NK-92 treated with Interleukin-12 subunit alpha and Interleukin-12 subunit beta, amount 100 ng/mL, for 24 hours (cell line): ENCODE measurements at places on chromosomes 7 and 10.

DNA sequence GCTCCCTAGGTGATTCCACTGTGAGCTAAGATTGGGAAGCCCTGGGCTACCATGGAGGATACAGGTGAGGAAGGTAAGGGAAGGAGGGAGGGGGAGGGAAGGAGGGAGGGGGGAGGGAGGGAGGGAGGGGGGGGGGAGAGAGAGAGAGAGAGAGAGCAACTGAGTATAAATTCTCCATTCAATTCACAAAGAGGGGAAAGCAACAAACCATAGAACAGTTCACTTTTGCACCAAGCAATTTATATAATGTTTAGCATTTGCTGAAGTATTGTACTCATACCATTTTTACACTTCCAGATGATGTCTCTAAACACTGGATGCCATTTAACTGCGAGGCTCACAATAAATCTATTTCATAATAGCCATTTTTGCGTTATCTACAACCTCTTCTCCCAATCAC is 118.3 kb downstream of the COL28A1 start:
- DNase-seq, result no peak

- DNase-seq, result no peak
Measured at GRCh38 chr10:77960829-77961329, 34.3 kb upstream of the DLG5 start.

GRCh38 chr10:72309290-72310240 is 35.8 kb downstream of the DDIT4 start:
- DNase-seq, result no peak

DNA sequence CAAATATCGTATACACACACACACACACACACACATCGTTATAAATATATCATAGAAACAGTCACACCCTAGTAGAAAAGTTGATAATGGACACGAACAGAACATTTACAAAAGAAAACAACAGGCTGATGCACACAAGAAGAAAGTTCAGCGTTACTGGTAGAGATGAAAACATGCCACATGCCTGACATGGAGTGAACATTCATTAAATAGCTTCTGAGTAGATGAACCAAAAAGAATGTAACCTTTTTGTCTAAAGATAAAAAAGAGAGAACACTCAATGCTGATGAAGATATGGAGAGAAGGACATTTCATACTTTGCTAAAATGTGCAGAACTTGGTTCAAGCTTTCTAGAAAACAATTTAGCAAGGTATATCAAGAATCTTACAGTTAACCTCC is 173.4 kb upstream of the KLF14 start:
- DNase-seq, result no peak

- no peak for DNase-seq
Measured at GRCh38 chr10:125773687-125774543, 1.7 kb downstream of the MMP21 start.
